ENCODE measurements at places on chromosomes 12 and 14.

GRCh38 chr12:131947482-131948027 is 2.2 kb upstream of the EP400 start:
- DNase-seq, result no peak

- DNase-seq, result no peak
Measured at GRCh38 chr14:44829021-44829420, 132.7 kb downstream of the KLHL28 start.

GRCh38 chr14:52609445-52610044 is 56.9 kb downstream of the GPR137C start:
- DNase-seq, result no peak

GRCh38 chr14:103735815-103736545 is 20.4 kb downstream of the ZFYVE21 start:
- DNase-seq, result no peak
